Kidney epithelial cell (primary cell): ENCODE measurements at places on chromosomes 1 and 21. TPM values are rescaled to one million over a fixed set of nuclear protein-coding genes. Genes with fewer than 3 reads are reported as not detected.

KRTAP19-3 gene
- total RNA-seq, result not detected in 2 replicates

- no peak for DNase-seq
These were observed 532 bp upstream of the FAM177B start for GRCh38 chr1:222736470-222736869.

CRYAA gene
- not detected in 2 replicates for total RNA-seq

- no peak for DNase-seq
These were observed 101.2 kb downstream of the NFIA start for GRCh38 chr1:61183471-61184039.

FCRL6 gene
- not detected in 2 replicates for total RNA-seq

GJA4 gene
- total RNA-seq, result not detected in 2 replicates

HOOK1 gene
- total RNA-seq, result 8.9 and 10.9 TPM in 2 replicates

ASAP3 gene
- 17.7 and 27.1 TPM in 2 replicates for total RNA-seq

CYP4A11 gene
- total RNA-seq, result not detected in 2 replicates
